LoVo (cell line): ENCODE measurements at places on chromosomes 7 and 10.

DNA sequence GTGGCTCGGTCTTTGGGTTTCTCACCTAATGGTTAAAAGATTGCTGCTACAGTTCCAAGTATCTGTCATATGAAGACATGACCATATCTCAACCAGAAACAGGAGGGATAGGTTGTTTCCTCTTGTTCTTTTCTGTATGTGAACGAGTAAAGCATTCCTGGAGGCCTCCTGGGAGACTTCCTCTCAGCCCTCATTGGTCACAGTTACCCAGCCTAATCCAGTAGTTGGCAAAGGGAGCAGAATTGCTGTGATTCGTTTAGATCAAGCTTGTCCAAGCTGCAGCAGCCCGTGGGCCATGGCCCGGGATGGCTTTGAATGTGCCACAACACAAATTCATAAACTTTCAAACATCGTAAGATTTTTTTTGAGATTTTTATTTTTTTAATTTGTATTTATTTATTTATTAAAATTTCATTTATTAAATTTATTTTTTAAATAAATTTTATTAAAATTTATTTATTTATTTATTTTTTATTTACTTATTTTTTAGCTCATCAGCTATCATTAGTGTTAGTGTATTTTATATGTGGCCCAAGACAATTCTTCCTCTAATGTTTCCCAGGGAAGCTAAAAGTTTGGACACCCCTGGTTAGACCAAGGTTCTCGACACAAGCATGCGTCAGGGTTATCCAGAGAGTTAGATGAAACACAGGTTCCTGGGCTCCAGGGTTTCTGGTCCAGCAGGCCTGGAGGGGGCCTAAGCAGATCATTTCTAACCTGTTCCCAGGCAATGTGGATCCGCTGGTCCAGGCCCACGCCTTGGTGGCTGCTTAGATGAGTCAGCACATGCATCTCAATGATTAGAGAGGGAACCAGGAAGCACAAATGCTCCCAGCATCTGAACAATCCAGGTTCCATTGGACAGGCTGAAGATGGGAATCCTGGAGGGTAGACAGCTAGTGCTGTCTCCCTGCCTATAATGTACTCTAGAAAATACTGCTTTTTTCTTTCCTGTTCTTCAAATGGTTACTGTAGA lies 25.6 kb downstream of the CDC123 start:
- peak; percentile 46 for DNase-seq

- no peak for DNase-seq
Measured at GRCh38 chr10:101939729-101940128, 96.1 kb upstream of the KCNIP2 start.

GRCh38 chr10:94206176-94206575 lies 156.6 kb downstream of the NOC3L start:
- no peak for DNase-seq

- no peak for DNase-seq
Measured at GRCh38 chr10:103433858-103434257, 18.3 kb downstream of the CALHM2 start.

- DNase-seq, result no peak
Measured at GRCh38 chr10:74813381-74814259, 12.8 kb upstream of the KAT6B start.

GRCh38 chr7:3991731-3992231 lies 690.3 kb upstream of the FOXK1 start:
- DNase-seq, result no peak

DNA sequence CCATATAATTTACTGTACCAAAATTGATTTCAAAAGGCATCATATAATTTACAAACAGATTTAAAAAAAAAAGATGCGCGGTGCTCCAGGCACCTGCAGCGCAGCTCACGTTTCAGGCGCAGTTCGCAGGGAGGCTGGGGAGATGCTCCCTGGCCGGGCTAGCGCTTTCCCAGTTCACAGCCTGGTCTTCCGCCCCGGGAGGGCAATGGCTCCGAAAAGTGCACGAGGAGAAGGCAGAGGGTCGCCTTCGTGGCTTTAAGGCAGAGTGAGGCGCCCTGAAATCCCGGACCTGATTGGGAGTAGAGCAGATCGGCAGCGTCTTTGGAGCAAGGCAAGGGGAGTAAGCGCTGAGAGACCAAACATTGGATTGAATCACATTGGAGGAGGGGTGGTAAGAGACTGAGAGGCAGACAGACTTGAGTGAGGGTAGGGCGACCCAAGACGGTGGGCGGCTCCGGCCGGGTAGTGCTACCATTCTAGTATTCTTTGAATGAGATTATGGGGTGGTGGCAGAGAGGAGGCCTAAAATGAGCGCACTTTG lies 1.5 kb downstream of the NEUROG3 start:
- no peak for DNase-seq

DNA sequence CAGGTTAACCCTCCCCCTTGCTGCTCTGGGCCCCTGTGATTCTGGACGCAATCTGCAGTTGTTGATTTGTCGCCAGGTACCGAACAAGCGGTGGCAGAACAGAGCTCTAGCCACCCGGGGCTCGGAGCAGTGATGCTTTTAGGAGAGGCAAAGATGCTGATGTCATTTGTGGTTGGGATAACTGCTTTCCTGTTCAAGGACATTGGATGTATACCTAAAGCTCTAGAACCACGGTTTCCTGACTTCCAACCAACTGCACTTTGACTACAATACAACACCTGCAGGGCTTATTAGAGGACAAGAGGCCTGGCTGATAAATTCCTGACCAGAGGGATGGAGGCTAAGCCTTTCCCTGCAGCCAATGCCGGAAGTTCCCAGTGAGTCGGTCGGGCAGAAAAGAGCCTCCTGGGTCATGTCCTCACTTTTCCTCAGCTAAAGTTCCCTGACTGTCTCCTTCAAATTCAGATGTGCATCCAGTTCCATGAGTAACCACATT lies 6.5 kb upstream of the RBM20 start:
- no peak for DNase-seq

- DNase-seq, result no peak
Measured at GRCh38 chr10:26438534-26439341, 597 bp downstream of the APBB1IP start.

DNA sequence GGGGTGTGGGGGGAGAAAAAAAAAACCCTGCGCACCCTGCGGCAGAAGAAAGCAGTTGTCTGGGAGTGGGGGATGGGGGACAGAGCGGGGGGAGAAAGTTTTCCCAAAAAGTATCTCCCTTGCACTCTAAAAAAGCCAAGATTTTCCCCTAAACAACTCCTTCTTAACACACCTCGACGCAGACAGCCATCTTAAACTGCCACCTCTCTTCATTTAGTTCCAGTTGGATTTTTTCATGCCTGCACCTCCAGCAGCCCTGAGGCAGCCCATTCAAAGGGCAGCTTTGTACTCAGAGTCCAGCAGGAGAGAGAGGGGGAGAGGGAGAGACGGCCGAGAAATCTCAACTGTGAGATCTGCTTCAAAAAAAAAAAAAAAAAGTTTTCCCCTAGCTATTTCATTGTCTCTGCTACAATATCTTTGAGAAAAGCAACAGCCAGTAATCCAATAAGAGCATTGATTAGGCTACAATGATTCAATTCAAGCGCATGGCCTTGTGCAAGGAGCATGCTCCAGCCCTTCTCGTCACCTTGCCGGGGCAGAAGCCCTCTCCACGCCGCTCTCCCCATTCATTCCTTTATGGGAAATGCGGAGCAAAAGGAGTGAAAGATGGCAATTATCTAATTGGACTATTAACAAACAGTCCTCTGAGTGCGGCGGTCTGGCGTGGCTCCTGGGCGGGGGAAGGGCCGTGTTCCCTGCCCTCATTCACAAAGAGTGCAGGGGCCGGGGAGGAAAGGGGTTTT lies 939 bp upstream of the VAX1 start:
- DNase-seq, result no peak

DNA sequence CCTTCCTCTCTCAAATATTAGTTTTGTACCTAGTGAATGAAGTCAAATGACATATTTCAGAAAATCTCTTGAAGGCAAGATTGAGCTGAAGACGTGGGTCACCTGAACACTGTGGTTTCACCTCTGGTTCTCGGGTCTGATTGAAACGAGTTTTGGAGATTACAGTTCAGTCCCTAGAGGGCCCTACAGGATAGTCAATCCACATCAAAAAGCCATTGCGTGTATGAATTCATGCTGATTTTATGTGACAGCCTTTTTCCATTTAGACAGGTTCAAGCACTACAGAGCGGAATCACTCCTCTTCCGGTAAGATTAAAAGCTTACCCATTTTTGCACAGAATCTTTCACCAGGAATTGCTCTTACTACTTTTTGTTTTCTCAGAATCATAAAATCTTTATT lies 62.2 kb downstream of the VIM start:
- peak; percentile 43 for DNase-seq

- no peak for DNase-seq
Measured at GRCh38 chr7:100720279-100720670, at the start of gene EPO. Gene EPO (plus strand): TSS chr7:100720468. CDS start chr7:100720981, 513 bp downstream.

DNA sequence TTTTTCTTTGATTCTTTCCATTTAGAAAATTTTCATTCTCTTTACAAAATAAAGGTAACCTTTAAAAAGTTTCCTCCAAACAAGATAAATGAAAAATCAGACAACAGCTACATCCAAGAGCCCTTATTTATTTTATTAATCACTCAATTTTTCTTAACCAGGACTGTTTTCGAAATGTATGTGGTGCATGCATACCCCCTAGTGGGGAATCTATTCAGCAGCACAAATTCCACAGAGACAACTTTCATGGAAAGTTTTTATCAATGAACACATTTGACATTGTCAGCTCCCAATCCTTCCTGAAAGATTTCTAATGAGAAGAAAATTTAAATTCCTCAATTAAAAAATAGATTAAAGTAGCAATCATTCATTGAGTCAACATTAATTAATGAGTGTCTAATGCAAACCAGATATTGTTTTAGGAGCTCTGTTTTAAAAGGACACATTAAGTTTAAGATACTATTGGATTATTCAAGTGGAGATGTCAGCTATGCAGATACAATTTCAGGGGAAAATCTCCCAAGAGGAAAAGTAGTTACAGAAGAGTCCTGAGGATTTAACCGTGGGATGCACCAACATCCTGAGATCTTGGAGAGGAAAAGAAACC lies 5.2 kb upstream of the HTR7 start:
- peak; percentile 37 for DNase-seq

- DNase-seq, result no peak
Measured at GRCh38 chr10:125455855-125456254, 227.1 kb downstream of the TEX36 start.

GRCh38 chr10:18229826-18230225 lies 89.6 kb downstream of the CACNB2 start:
- DNase-seq, result no peak

- no peak for DNase-seq
Measured at GRCh38 chr7:75878312-75878768, 494 bp upstream of the RHBDD2 start.

- no peak for DNase-seq
Measured at GRCh38 chr7:51276967-51277366, 39.6 kb downstream of the COBL start.

DNA sequence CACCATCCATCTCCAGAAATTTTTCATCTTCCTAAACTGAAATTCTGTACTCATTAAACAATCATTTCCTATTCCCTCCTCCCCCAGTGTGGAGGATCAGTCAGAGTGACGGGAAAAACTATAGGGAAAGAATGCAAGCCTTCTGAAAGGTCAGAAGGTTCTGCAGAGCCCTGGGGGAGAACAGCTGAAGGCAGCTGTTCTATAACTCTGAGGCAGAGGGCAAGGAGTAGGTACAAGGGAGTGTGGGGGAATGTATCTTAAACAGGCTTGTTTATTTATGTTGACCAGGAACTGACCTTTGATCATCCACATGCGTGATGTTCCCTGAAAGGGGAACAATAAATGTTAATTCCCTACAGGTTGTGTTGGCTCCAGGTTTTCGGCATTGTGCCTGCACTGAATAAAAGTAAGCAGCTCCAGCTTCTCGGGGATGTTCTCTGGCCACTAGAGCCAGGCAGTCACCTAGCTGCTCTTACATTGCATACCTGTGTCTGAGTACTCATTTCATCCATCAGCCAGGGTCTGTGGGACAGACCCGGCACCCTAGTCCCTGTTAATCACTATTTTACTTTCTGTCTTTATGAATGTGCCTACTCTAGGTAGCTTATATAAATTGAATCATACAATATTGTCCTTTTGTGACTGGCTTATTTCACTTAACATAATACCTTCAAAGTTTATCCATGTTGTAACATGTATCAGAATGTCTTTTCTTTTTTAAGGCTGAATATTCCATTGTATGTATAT lies 5.8 kb downstream of the IFIT1 start:
- peak; percentile 32 for DNase-seq

DNA sequence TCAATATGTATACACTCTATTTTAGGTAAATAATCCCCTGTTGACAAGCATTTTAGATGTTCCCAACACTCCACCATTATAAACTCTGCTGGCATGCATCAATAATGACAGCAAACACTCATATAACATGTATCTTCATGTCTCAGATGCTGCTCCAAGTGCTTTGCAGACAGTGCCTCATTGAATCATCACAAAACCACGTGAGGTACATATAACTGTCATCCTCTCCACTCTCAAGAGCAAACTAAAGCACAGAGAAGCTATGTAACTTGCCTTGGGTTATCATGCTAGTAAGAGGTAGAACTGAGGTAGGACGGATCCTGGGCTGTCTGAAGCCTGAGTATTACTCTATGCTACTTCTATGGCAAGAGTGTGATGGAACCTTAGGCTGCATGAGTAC lies 72.5 kb upstream of the GSDME start:
- no peak for DNase-seq

GRCh38 chr10:42783181-42783549 lies 570 bp downstream of the BMS1 start:
- DNase-seq, result peak; percentile 32

GRCh38 chr10:93236393-93237040 lies 162.8 kb downstream of the CYP26A1 start:
- DNase-seq, result no peak

GRCh38 chr10:75868574-75868973 lies 437.1 kb downstream of the LRMDA start:
- DNase-seq, result no peak

GRCh38 chr10:26479766-26480492 lies 41.8 kb downstream of the APBB1IP start:
- DNase-seq, result no peak

GRCh38 chr10:49297818-49298670 lies 926 bp upstream of the C10orf71 start:
- DNase-seq, result no peak

GRCh38 chr7:20681258-20681882 lies 65.9 kb downstream of the ABCB5 start:
- no peak for DNase-seq

GRCh38 chr10:35640951-35641675 lies 983 bp downstream of the FZD8 start:
- peak; percentile 32 for DNase-seq

- peak; percentile 66 for DNase-seq
Measured at GRCh38 chr7:83655951-83656556, 7.1 kb upstream of the SEMA3E start.

- no peak for DNase-seq
Measured at GRCh38 chr10:114482480-114483304, 78.4 kb upstream of the AFAP1L2 start.

DNA sequence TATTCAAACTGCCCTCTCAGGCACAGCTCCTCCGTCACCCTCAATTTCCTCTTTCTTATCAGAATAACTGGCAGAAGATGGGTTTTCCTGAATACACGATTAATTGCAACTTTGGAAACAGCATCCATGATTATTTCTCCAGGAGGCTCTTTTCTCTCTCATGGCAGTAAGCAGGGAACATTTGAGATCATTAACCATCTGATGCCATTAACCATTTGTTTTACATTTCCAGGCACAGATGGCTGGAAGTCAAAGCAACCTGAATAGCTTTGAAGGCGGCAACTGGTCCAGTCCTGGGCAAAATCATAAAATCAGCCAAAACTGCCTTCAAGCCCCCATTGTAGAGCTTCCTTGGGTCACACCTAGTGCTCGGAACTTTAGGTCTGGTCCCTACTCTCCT lies 289.5 kb upstream of the AOAH start:
- DNase-seq, result no peak

- no peak for DNase-seq
Measured at GRCh38 chr10:2469802-2470201, 597.5 kb upstream of the PFKP start.
